ENCODE measurements at places on chromosomes 6 and 20.

GRCh38 chr6:134951494-134952263 is 1.8 kb upstream of the ALDH8A1 start:
- no peak for DNase-seq

GRCh38 chr6:20205722-20206161 is 6.5 kb downstream of the MBOAT1 start:
- no peak for DNase-seq

DNA sequence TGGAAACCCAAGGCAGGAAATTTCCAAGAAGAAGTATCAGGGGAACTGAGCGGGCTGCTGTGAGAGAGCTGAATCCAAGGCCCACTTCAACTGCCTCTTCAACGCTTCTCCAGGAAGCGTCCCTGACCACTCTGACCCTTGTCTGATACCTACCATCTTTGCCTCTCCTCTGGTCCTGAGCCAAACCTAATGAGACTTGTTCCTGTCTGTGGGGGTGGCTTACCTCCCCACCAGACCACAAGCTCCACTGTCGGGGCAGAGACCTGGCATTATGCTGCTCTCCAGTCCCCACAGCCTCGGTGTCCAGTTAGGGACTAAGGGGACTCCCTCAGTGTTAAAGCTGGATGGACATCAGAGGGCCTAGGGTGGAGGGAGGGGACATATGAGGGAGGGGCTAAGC is 49.7 kb downstream of the LRFN2 start:
- DNase-seq: no peak

- DNase-seq: no peak
These were observed 59.5 kb downstream of the NINL start for GRCh38 chr20:25525867-25526266.

- peak; percentile 40 for DNase-seq
These were observed 15.5 kb upstream of the NPEPL1 start for GRCh38 chr20:58677079-58677604.

GRCh38 chr6:16974704-16975359 is 127.0 kb upstream of the STMND1 start:
- no peak for DNase-seq

GRCh38 chr6:10510592-10511367 is 10.4 kb upstream of the GCNT2 start:
- peak; percentile 72 for DNase-seq

GRCh38 chr6:90860822-90861601 is 274.1 kb upstream of the MAP3K7 start:
- DNase-seq: peak; percentile 9

- no peak for DNase-seq
These were observed 47.6 kb downstream of the PPP1R3G start for GRCh38 chr6:5132731-5133130.

- no peak for DNase-seq
These were observed 22.4 kb downstream of the ZNF311 start for GRCh38 chr6:28982476-28983266.

- DNase-seq: no peak
These were observed 132.2 kb upstream of the RREB1 start for GRCh38 chr6:6975459-6976111.

DNA sequence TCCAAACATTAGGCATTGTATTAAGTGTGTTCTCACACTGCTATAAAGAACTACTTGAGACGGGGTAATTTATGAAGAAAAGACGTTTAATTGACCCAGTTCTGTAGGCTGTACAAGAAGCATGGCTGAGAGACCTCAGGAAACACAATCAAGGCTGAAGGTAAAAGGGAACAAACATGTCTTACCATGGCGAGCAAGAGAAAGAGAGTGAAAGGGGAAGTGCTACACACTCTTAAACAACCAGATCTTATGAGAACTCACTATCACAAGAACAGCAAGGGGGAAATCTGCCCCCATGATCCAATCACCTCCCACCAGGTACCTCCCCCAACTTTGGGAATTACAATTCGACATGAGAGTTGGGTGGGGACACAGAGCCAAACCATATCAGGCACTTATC is 86.6 kb upstream of the TOP1 start:
- no peak for DNase-seq

- no peak for DNase-seq
These were observed 95.7 kb downstream of the SCP2D1 start for GRCh38 chr20:18909254-18909653.

DNA sequence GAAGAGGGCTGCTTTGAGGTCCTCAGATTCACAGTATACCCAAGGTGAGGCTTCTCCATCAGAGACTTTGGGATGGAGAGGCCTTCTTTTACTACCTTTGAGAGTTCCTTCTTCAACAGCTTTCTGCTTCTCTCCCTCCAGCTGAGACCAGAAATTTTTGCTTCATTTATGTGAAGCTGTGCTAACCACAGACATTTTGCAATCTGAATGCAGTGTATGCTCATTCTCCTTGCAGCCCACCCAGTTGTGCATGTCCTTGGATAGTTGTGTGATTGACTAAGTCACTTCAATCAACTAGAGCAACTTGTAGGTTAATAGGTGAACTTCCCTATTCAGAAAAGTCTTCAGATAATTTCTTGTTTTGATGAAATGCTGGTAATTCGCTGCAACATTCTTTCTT is 20.1 kb downstream of the DCBLD1 start:
- no peak for DNase-seq

GRCh38 chr6:111061508-111061907 is 25.8 kb upstream of the SLC16A10 start:
- DNase-seq: no peak

- no peak for DNase-seq
These were observed 8.6 kb upstream of the IL22RA2 start for GRCh38 chr6:137181891-137182653.

GRCh38 chr6:33808641-33809180 is 4.9 kb upstream of the MLN start:
- DNase-seq: no peak

DNA sequence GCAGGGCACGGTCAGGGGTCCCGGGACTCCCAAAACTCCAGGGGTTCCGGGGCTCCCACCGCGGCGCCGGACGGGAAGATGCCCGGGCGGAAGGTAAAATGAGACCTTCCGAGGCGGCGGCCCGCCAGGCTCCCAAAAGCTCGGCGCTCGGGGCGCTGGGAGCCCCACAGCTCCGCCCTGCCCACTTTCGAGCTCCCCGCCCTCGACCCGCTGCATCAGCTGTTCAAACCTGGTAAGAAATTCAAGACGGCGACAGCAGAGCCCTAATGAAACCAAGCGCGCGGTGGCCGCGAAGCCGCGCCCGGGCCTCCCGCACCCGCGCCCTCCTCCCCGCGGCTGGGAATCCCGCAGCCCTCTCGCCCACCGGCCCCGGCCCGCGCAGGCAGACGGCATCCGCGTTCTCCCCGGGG is 369 bp downstream of the SLC4A11 start:
- DNase-seq: no peak

DNA sequence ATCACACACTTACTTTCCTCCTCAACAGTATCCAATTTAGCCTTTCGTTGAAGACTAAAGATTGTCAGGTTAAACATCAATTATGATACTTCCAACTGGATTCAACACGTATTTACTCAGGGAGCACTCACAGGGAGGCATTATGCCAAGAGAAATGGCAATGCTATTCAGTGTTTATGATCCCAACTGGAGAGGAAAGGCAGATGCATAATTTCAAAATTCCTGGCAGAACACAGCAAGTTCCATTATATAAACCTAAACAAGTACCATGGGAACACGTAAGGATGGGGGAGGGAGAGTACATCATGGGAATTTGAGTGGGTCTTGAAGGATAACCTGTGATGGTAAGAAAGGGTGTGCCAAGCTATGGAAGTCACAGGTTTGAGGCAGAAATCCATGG is 112.7 kb downstream of the ISM1 start:
- peak; percentile 94 for DNase-seq

GRCh38 chr20:56409956-56410355 is 2.1 kb upstream of the CASS4 start:
- no peak for DNase-seq

GRCh38 chr6:114090626-114091025 is 119.7 kb upstream of the HDAC2 start:
- DNase-seq: no peak

DNA sequence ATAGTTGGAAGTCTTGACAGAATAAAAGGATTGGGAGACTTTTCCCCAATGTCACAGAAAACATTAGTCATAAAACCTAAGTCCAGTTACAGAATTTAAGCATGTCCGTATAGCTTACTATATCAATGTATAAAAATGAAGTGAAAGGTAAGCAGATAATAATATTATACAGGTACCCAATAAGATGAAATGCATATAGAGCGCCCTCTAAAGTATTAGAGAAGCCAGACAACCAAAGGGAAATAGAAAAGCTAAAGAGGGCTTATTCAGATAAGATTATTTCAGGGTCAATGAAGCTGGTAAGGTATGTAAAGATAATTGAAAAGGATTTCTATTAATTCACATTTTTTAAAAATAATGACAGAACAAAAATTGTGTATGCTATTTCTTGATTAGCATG is 947.7 kb upstream of the MAP3K7 start:
- no peak for DNase-seq

GRCh38 chr6:30886897-30887255 is 2.6 kb downstream of the DDR1 start:
- DNase-seq: no peak

DNA sequence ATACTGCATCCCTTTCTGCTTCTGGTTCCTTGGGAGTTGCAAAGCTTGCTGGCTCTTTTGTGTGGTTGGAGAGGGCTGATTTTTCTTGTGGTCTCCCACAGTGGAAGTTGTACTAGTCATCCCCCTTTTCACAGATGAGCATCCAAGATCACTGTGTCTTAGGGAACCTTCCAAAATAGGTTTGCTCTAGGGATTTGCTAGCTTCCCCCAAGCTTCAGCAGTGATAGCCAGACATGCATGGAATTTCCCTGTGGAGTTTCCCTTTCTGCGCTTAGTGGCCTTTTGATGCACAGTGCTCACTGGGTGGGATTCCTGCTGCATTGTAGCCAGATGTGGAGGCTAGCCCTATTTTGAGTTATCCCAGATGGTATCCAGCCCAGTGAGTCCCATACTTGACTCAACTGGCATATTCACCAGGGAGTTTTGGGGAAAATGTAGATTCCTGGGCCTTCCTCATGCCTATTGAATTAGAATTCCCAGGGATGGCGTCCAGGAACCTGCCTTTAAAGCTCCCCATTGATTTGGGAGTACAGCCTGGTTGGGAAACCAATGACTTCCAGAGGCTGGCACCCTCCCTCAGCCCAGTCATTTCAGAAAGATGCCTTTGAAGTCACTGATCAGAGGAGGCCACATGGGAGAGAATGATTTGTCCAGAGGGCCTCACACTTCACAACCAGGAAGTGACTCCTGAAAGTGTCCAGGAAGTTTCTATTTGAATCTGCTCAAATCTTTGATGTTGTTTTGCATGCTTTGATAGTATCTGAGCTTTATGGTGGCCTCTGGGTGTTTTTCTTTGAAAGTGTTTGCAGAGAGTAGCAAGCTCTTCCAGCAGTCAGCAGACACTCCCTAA is 25.9 kb downstream of the PPARD start:
- no peak for DNase-seq

DNA sequence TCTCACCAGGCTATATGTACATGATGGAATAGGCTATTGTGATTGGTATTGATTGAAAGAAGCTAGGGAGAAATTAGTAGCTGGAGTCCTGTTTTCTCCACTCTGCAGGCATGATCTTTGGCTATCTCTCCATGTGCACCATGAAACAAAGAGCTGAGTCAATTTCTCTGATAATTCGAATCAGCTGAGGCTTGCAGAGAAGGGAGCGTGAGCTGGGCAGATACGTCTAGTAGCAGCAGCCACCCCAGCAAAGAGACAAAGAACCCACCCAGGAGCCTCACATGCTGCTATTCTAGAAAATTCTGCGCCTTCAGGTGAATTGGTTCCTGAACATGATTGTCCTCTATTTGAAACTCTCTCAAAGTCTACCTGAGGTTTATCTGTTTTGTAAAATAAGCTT is 6.9 kb upstream of the SGK1 start:
- no peak for DNase-seq

- no peak for DNase-seq
These were observed 50.6 kb upstream of the RNF182 start for GRCh38 chr6:13874191-13874549.

DNA sequence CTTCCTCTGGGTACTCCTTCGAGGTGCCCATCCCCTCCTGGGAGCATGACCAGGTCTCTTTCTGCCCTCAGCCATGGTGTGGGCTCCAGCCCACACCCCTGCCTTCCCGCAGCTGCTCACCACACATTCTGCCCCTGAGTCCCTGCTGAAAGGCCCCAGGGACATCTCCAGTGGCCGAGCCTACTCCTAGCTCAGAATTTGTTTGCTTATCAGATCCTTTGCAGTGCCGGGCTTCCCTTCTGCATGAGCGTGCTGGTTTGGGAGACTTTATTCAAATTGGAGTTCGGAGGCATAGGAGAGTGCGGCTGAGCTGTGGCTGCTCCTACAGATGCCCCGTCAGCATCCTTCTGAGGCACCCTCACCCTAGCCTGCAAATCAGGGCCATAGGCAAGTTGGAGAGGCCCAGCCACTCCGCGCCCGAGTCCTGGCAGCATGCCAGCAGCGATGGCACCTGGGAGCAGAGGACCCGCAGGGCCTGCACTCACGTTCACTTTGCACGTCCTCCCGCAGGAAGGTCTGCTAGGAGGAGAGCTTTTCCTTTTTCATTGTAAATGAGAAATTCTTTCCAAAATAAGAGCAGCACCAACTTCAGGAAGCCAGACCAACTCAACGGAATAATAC is 327.3 kb downstream of the QKI start:
- peak; percentile 37 for DNase-seq

DNA sequence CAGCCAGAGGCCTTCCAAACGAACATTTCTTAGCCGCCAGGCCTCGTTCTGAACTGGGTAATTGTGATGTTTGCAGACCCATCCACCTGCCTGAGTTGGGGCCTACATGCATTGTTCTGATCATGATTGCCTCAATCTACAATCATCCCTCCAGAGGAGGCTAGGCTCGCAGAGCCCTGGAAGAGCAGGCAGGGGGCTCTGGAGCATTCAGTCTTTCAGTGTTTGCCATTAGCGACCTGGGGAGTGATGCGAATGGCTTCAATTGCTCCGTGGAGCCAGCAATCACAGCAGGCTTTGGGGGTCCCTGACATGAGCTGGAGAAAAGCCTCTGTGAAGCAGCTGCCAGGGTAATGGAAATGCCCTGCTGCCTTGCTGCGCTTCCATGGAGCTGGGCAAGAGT is 22.0 kb downstream of the SNAP25 start:
- DNase-seq: no peak

DNA sequence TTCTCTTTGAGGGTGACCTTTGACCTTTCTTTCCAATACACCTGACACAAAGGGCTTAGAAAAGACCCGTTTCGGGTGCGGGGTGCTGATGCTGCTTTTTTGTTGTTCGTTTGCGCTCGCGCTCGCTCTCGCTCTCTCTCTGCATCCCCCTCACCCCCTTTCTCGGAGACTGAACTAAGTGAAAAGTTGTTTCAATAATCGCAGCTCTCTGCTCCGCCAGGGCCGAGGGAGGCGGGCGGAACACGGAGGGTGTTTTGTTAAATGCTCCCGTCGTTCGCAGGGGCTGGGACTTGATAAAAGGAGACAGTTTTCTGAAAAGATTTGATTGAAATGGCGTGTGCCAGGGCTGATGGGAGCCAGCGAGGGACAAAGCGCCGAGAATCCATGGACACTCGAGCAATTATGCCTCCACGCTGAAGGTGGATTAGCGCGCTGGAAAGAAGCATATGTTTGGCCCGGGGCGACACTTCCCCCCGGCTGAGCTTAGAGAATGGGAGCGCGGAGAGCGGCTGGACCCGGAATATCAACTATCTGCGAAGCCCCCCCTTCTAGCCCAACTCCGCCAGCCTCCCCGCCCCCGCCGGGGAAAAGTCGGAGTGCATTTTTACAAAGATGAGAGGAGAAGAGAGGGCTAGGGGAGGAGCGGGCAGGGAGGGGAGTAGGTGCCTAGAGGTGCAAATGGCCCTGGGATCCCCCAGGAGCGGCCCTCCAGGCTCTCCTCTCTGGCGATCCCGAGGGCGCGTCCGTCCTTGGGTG is 25.0 kb downstream of the TFAP2A start:
- no peak for DNase-seq

All from NCI-H1105 treated with DMSO at 0.1 percent for 48 hours (cell line).